ENCODE measurements at places on chromosomes 7 and 10. TPM values are rescaled to one million over a fixed set of nuclear protein-coding genes. Genes with fewer than 3 reads are reported as not detected.

SEMA3E gene
- 20.4 TPM for total RNA-seq

AUTS2 gene
- 41.9 TPM for total RNA-seq

TRPV6 gene
- not detected for total RNA-seq

ZNF727 gene
- total RNA-seq: 5.8 TPM

ELN gene
- 468 TPM for total RNA-seq

DNA sequence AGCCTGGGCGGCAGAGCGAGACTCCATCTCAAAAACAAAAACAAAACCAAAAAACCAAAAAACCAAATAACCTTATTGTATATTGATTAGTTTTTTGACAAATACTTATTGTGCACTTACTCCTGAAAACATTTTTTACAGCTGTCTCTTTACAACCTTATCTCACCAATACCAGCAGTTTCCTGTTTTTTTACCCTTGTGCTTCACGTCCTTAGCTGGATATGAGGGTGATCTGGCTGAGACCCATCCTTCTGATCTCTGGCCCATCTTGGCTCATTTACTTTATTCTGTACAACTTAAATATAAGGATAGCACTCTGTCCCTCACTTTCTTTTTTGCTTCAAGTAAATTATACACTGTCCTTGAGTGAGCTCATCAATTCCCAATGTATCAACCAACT, 104.6 kb upstream of the DNAJB12 start:
- DNase-seq: no peak

DNA sequence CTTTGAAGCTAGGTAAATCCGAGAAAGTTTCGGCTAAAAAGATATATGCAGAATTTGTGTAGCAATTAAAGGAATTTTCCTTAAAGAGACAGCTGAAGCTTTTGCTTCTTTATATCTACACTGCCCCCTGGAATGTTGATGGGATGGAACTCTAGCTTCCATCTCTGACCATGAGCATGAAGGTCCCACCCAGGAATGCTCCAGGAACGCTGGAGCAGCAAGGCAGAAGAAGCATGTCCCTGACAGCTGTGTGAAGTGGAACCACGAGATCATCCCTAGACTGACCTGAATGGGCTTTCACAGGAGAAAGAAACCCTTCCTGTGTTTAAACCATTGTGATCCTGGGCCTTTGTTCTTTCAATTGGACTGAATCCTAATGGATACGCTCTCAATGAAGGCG, 99.7 kb upstream of the NOBOX start:
- no peak for DNase-seq

GRCh38 chr10:29209830-29210229, 79.0 kb upstream of the LYZL1 start:
- no peak for DNase-seq

- peak; percentile 86 for DNase-seq
These were observed 84.6 kb downstream of the CACNB2 start for GRCh38 chr10:18224626-18225445.

- DNase-seq: no peak
These were observed 17.0 kb upstream of the TTYH3 start for GRCh38 chr7:2614631-2615330.

DNA sequence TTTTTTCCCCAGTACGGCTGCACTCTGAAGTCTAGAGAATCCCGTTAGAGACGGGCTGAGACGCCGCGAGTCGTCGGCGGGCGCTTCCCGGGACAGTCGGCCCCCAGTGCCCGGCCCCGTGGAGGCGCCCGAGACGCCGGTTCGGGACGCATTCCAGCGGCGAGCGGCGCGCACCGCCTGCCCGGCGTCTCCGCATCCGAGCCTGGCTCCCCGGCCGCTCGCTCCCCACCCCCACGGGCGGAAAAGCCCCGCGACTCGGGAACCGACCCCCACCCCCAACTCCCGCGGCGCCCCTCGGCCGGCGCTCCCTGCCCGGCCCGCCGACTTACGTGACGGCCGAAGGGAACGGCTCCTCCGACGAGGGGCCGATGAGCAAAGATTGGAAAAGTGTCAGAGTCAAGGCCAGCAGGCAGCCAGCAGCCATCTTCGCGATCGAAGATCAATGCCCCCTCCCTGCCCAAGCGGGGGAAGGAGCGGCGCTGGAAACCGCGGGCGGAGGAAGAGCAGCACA, 486 bp downstream of the CACNA2D1 start:
- DNase-seq: no peak

Data from esophagus muscularis mucosa (tissue), 4 donors.